H9 (cell line): ENCODE measurements at places on chromosomes 7 and 10. TPM values are rescaled to one million over a fixed set of nuclear protein-coding genes. Genes with fewer than 3 reads are reported as not detected.

DNA sequence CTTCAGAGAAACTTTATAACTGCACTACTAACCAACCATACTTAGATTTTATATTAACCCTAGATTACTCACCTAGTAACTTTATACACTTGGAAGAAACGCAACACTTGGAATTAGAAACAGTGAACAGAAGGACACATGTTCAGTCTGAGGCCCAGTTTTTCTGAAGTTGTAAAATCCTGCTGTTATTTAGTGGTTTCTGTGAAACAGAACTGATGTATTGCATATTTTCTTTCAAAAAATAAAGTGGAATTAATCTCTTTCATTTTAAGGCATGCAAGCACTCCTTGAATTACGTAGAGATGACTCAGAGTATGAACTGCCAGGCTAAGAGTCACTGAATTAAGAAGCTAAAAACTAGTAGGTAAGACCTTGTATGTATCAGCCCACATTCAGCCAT, 215.8 kb downstream of the SKAP2 start:
- no peak for DNase-seq

GRCh38 chr10:62079885-62080559, 178.5 kb downstream of the ARID5B start:
- DNase-seq = no peak

DNA sequence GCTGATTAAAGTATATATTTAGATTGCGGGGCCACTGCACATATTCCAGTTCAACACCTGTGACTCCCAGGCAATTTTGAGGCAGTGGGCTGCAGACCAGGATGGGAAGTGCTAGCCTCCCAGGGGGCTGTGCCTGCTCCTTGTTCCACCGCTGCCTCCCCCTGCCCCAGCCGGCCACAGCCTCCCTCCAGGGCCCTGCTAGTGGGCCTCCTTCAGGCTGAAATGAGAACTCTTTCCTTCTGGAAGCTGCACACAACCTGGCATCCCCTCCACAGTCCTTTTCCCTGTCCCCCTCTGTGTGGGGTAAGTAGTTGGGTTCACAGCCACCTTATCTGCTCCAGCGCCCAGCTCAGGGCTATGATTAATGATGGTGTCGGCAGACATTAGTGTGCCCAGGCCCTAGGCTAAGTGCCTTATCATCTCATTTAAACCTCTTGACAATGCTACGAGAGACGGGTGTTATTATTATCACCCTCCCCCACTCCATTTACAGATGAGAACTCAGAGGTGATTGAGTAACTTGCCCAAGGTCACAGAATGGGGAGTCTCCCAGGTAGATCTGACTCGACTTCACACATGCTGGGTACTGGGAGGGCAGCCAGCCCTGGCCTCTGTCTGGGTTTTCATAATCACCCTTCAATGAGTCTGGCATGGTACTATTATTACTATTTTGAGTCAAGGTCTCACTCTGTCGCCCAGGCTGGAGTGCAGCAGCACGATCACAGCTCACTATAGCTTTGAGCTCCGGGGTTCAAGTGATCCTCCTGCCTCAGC, 10.8 kb upstream of the SFRP5 start:
- DNase-seq = no peak

GRCh38 chr10:89273680-89274079, 22.1 kb upstream of the LIPA start:
- DNase-seq = no peak

PRRT4 gene
- total RNA-seq = 0.15 and 0.24 TPM in 2 replicates

GRCh38 chr7:30920021-30920583, 8.4 kb downstream of the AQP1 start:
- DNase-seq = no peak

DNA sequence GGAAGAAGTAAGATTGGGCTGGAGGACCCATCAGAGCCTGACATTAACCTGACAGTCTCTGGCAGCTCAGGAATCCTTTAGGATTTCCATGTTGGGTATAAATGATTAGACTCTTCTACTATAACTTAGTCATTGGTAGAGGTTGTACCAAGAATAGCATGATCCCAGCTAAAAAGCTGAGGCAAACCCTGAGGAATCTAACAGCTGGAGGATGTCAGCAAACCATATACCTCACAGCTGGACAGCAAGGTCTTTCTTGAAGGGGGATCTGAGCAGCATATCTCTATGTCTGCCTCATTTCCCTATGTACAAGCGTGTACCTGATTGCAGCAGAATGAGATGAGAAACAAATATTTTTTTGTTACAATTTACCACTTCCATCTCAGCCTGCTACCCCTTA, 103.2 kb downstream of the NPSR1 start:
- no peak for DNase-seq

BRAT1 gene
- 41.2 and 42.6 TPM in 2 replicates for total RNA-seq
